Activated CD8-positive, alpha-beta T cell treated with anti-CD3 and anti-CD28 coated beads, Interleukin-2, amount 10 ng/mL, durations not matched to agents 7 days and 5 days (primary cell): ENCODE measurements at places on chromosomes 2 and 18.

- H3K36me3 ChIP-seq = no peaks in the 10 kb centered on the region
- H3K27me3 ChIP-seq = peaks cover 2% of the 10 kb centered on the region
- DNase-seq = no peak
- H3K27ac ChIP-seq = no peak overlapping the region
Measured at GRCh38 chr18:55470826-55471225, 117.2 kb downstream of the TCF4 start.

DNA sequence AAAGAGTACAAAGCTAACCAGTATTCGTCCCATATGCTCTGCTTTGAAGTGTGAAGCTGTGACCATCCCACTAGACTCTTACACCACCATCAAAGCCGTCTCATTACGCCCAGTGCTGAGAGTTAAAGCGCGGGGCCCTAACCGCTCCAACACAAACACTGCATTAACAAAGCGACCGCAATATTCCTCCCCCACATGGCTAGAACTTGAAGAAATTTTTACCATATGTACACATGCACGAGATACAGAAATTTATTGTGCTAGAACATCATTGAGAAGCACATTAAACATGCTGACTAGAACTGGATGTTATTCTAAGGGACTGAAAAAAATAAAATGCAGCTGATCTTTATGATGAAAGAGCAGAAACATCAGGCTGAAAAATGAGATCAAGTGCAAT, 20.5 kb downstream of the FTCDNL1 start:
- H3K4me3 ChIP-seq = no peak overlapping the region
- no peaks in the 10 kb centered on the region for H3K27me3 ChIP-seq
- no peaks in the 10 kb centered on the region for H3K36me3 ChIP-seq
- H3K4me1 ChIP-seq = no peaks in the 10 kb centered on the region
- no peak overlapping the region for H3K27ac ChIP-seq

DNA sequence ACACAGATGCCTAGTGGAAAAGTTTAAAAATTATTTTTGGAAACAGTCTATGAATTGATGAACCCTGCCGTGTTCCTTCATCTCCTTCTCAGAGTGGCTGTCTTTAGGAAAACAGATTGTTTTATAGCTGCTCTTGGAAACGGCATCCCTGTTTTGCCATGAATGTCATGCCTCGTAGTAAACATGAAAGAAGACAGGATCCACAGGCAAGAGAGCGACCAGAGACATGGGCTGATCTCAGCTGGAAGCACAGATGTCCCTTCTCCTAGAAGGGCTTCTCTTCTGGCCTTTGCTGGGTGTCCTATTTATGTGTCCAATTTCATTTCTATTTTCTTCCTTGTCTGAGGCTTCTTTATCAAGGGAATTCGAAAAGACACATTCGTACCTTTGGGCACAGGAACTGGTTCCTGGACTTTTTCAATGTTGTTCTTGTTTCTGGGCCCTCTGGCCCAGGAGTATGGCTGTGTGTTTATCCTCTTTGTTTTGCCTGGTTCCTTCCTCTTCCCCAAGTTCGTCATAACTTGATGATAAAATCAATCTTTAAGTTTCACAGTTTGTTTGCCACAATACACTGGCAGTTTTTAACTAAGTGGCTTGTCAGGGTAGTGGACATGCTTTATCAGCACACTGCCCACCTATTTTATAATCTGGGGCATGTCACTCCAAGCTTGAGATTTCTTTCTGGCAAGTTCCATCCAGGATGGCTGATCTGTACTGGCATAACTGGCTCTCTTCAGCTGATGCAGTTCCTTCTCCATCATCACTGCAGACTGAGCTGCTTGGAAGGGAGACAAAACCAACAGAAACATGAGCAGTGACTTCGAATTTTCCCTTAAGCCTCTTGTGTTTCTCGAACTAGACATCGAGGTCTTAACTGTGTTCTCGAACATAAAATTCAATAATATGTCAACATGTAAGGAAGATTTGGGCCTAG, 63.2 kb upstream of the MGAT4A start:
- H3K4me1 ChIP-seq = no peaks in the 10 kb centered on the region
- H3K27me3 ChIP-seq = peaks cover 5% of the 10 kb centered on the region
- no peaks in the 10 kb centered on the region for H3K36me3 ChIP-seq
- H3K27ac ChIP-seq = no peak overlapping the region
- DNase-seq = no peak
- H3K4me3 ChIP-seq = no peak overlapping the region

- H3K36me3 ChIP-seq = no peaks in the 10 kb centered on the region
- no peaks in the 10 kb centered on the region for H3K27me3 ChIP-seq
- H3K4me1 ChIP-seq = no peaks in the 10 kb centered on the region
- no peak overlapping the region for H3K4me3 ChIP-seq
- H3K27ac ChIP-seq = no peak overlapping the region
Measured at GRCh38 chr2:49248506-49248905, 94.2 kb upstream of the FSHR start.

DNA sequence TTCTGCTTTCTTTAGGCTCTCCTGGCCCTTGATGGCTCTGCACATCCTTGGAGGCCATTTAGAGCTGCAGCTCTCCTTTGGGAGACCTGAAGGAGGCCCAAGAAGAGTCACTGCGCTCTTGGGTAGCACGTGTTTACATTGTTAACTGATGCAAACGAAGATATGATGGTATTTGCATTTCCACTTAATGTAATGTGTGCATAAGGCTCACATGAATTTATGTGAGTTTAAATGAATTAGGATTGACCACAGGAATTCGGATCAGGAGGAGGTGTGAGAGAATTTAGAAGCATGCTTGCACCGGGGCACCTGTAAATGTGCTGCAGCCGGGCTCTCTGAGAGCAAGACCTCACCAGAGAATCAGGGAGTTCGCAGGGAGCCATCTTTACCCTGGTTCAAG, 7.5 kb downstream of the SH3RF3 start:
- H3K27me3 ChIP-seq = peaks cover 16% of the 10 kb centered on the region
- DNase-seq = no peak
- no peak overlapping the region for H3K27ac ChIP-seq
- H3K4me1 ChIP-seq = peaks cover 13% of the 10 kb centered on the region
- H3K36me3 ChIP-seq = no peaks in the 10 kb centered on the region

DNA sequence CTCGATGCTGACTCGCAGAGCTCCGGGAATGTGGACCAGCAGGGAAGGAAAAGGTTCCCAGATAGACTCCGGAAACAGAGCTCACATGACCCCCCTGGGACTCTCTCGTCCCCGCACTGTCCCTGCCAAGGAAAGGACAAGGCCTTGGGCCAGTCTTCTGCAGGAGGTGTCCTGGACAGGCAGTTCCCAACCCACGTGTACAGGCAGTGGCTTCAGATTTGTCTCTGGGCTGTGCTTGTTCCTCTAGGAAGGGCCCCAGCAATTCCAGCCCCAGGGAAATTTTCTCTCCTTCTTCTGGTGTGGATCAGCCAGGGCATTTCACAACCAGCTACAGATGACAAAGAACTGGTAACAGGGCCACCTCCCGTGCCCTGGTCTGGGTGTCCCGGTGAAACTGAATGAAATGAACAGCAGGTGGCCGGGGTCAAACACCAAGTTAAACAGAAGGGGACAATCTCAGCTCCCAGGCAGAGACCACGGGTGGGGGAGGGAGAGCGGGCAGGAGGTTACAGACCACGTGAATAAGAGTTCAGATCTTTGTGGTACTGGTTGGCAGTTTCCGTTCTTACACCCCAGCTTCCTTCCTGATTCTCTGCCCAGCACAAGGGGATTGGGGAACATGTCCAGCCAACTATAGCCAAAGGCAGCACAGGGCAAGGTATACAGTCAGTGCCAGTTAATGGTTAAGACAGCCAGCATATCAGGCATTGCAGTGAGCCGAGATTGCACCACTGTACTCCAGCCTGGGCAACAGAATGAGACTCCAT, 52.2 kb upstream of the CAB39 start:
- H3K36me3 ChIP-seq = peaks cover 39% of the 10 kb centered on the region
- peak; percentile 78 for DNase-seq
- peak overlapping the region; percentile 86 for H3K4me3 ChIP-seq
- H3K27me3 ChIP-seq = no peaks in the 10 kb centered on the region

GRCh38 chr18:70160073-70160678, 45.3 kb downstream of the RTTN start:
- H3K27ac ChIP-seq = no peak overlapping the region
- no peaks in the 10 kb centered on the region for H3K27me3 ChIP-seq
- no peak overlapping the region for H3K4me3 ChIP-seq
- H3K4me1 ChIP-seq = peaks cover 16% of the 10 kb centered on the region
- no peak for DNase-seq

GRCh38 chr18:76886112-76886511, 63.8 kb downstream of the ZNF236 start:
- H3K36me3 ChIP-seq = peaks cover 46% of the 10 kb centered on the region
- no peaks in the 10 kb centered on the region for H3K27me3 ChIP-seq
- no peak for DNase-seq
- H3K4me3 ChIP-seq = no peak overlapping the region

GRCh38 chr18:24846138-24846537, 385.7 kb downstream of the HRH4 start:
- H3K36me3 ChIP-seq = no peaks in the 10 kb centered on the region
- no peak overlapping the region for H3K4me3 ChIP-seq
- H3K27ac ChIP-seq = no peak overlapping the region

GRCh38 chr18:5824370-5824984, 70.8 kb downstream of the TMEM200C start:
- no peaks in the 10 kb centered on the region for H3K36me3 ChIP-seq
- no peaks in the 10 kb centered on the region for H3K4me1 ChIP-seq
- DNase-seq = no peak
